ENCODE measurements at places on chromosomes 6 and 20.

- no peak for DNase-seq
These were observed 4.3 kb upstream of the GFRA4 start for GRCh38 chr20:3667434-3668037.

DNA sequence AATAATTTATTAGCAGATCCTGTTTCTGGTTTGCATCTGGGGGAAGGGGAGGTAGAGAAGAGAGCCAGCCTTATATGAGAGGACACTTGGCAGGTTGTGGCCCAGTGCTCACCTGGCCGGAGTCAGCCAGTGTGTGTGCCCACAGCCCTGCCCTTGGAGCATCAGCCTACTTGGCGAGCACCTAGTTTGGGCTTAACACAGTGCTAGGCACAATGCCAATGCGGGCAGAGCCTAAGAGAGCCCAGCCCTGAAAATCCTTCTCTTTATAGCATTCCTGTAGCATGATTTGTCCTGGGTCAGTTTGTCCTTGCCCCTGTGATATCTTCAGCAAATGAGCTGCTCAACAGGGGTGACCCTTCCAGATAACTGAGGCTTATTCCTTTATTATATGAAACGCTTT, 73.0 kb downstream of the SLX4IP start:
- DNase-seq = no peak

DNA sequence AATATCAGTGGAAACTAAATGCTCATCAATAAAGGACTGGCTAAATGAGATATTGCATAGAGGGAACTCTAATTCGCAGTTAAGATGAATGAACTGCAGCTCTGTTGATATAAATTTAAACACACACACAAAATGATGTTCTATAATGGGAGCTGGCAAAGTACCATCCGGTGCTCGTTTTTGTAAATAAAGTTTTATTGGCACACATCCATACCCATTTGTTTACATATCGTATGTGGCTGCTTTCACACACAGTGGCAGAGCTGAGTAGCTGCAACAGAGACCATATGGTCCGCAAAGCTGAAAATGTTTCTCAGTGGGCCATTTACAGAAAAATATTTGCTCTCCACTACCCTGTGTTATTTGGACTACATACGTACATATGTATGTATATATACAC, 120.7 kb downstream of the EDN3 start:
- DNase-seq = no peak

GRCh38 chr6:140064366-140064765, 689.9 kb upstream of the CITED2 start:
- DNase-seq = no peak

DNA sequence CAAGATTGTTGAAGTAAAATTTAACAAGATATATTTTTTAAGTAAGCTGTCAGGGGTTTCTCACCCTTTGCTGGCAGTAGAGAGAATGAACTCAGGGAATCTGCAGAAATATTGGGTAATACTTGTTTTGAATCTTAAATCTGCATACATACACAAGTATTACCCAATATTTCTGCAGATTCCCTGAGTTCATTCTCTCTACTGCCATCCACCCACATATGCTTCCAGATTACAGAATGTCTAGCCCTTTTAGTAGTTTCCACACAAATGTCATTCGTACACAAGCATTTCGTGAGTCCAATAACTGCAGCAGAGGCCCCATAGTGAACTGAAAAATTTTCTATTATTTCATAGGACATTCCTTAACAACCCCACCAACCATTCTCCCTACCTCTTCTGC, 69.6 kb upstream of the TNFRSF21 start:
- no peak for DNase-seq

DNA sequence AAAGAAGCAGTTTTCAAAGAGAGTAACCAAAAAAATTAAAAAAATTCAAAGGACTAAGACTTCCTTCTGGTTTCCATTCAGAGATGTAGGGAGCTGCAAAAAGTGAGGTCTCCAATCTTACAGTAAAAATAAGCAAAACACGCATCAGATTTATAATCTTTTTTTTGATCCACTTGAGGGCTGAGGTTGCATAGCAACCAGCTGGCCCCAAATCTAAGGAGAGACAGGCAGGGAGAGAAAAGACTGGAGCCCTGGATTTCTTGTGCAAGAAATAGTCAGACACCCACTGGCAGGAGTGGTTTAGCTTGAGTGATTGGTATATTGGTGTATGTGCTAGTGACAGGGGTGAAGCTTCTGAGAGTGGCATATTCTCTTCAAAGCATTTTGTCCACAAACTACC, 135.9 kb upstream of the FUT9 start:
- DNase-seq = no peak

DNA sequence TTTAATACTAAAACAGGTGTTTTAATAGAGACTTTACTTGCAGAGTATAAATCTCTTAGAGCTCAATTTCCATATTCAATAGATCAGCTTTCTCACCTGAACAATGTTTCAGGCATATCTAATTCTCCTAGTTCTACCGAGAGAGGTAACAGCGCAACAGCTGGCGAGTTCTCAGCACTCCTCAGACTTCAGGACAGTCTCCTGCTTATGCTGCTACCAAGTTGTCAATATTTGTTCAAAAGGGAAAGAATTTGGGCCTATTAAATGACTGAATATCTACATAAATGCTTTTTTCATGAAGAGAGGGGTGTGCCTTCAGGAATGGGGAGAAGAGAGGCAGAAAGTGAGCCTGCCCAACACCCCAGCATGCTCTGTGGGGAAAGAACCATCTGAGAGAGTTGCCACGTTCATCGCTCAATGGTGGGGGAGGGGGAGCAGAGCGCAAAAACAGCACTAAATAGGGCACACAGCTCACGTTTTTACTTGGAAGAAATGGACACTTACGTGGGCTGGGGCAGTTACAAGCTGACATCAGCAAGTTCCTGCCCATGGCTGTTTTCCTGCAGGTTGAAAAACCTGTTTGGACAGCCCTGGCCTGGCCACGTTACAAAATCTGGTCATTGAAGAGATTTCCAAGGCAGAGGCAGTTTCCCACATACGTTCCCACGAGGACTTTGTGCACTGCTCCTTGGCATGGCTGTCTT, 38.0 kb downstream of the EZR start:
- no peak for DNase-seq

DNA sequence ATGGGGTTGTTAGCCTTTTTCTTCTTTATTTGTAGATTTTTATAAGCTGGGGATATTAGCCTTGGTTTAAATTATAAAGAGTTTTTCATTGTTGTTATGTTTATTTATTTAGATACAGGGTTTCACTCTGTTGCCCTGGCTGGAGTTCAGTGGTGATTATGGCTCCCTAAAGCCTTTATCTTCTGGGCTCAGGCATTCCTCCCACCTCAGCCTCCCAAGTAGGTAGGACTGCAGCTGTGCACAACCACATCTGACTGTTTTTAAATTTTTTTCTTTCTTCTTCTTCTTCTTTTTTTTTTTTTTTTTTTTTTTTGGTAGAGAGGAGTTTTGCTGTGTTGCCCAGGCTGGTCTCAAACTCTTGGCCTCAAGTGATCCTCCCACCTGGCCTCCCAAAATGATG, 80.9 kb downstream of the UBE3D start:
- no peak for DNase-seq

DNA sequence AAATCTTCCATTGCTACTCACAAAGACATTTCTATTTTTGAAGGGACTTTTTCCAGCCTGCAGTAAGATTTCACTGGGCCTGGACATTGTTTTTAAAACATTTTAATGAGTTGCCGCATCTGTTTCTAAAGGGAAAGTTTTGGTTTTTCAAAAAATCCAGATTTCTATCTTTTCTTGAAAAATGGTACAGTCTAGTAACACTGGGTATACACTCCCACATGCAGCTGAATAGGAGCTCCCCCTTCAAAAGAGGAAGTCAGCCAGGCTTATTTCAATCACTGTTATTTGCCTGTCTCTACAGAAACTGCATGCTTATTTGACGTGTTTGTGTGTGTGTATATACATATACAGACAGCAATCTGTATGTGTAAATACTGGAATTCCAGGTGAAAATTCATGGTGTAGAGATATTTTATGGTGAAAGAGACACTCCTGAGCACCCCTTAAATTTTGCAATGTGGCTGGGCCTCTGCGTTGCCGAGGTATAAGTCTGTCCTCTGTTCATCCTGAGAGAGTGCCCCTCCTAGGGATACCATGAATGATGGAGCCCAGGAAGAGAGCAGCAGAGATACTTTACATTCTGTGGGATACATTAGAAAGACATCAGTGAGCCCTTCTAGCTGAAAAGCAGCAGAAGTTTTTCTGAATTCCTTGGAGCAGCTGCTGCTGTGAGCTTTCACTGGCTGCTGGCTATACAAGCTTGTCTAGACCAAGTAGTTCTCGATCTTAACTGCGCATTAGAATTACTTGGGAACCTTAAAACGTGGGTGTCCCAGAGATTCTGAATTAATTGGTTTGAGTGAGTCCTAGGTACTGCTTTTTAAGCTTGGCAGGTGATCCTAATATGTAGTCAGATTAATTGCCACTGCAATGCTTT, 12.0 kb upstream of the ABRACL start:
- DNase-seq = no peak

DNA sequence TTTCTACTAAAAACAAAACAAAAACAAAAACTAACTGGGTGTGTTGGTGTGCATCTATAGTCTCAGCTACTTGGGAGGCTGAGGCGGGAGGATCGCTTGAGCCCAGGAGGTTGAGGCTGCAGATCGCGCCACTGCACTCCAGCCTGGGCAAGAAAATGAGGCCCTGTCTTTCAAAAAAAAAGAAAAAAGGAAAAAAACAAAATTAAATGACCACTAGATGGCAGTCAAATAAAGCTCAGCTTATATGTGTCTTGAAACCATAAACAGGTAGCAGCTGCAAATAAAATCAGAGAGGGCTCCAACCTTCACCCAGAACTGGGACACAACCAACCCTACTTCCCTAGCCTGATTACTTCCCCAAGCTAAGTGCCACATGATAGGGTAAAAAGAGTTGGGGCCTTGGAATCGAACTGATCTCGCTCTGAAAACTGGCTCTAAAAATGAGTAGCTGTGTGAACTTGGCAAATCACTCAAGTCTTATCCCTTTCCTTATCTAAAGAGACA, 67.1 kb upstream of the ADGRF4 start:
- no peak for DNase-seq

GRCh38 chr6:146420255-146420654, 123.4 kb upstream of the RAB32 start:
- no peak for DNase-seq

- no peak for DNase-seq
These were observed 12.7 kb downstream of the KCNS1 start for GRCh38 chr20:45088247-45088646.

- DNase-seq = no peak
These were observed 86.8 kb downstream of the CNBD2 start for GRCh38 chr20:36055145-36055544.

- no peak for DNase-seq
These were observed 536 bp downstream of the ZFP57 start for GRCh38 chr6:29680416-29680815.

DNA sequence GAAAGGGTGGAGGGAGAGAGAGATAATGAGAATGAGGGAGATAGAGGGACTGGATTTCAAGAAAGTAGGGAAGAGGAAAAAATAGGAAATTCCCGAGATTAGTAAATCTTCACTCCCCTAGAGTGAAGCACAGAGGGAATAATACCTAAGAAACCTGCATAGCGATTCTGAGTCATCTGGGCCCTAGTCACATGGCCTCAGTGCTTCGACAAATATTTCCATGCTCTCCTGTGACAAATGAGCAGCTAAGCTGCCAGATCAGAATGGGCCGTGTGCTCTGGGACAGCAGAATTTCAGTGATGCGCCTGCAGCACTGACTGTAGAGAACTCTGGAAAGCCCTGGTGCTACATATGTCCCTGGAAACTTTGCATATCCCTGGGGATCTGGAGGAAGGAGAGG, 48.6 kb upstream of the GRIK2 start:
- no peak for DNase-seq

DNA sequence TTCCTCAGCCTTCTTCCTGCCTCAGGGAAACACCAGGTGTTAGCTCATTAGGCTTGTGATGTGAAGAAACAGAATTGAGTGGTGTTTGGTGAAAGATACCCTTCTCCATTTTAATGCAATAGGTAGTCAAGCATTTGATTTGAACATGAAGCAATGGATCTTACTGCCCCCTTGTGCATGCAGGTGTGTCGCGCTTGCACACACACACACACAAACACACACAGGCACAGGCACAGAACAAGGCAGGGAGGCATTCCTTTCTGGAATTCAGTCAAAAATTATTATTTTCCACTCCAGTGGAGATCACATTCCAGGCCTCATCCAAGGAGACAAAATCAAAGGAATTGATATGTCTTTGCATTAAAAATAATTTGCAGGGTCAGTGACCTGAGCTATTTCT, 667.0 kb upstream of the MARCKS start:
- DNase-seq = no peak

DNA sequence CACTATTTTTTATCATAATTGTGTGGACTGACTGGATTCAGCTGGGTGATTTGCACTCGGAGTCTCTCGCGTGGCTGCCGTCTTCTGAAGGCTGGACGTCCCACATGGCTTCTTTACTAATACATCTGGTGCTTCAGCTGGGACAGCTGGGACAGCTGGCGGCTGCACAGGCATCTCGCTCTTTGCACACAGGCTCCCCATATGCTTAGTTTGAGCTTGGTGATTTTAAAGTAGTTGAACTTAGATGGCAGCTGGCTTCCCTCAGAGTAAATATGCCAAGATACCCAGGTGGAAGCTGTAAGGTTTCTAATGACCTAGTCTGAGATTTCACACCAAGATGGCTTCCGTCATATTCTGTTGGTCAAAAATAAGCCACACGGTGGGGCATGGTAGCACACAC, 38.7 kb upstream of the PPP1R3G start:
- no peak for DNase-seq

- DNase-seq = no peak
These were observed 50.3 kb downstream of the MYH7B start for GRCh38 chr20:35006009-35006408.

DNA sequence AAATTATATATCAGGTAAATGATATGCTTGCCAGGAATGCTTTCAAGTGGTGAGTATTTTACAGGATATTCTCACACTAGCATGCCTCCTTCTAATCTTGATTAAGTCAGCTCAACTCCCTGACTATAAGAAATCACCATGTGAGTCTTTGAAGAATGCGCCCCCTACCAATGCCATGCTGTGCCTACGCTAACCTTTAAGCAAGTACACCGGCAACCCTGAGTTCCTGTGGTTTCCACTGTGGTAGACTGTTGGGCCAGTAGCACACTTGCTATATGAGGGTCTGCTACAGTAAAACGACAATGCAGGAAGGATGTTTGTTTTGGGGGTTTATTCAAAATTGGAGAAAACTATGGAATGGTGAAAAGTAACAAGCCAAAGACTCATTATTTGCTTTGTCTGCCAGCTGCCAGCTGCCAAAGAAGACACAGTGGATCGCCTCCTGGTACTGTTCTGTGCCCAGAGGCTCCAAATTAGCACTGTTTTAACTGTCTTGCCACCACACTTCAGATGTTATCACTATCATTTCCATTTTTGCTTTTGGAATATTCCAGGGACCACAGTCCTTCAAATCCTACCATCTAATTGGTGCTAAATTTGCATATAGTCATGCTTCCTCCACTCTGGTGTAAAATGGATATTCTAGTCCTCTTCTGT, 333.5 kb downstream of the RNGTT start:
- no peak for DNase-seq

- DNase-seq = no peak
These were observed 100.7 kb downstream of the NOL4L start for GRCh38 chr20:32484225-32484957.

- DNase-seq = no peak
These were observed 275.8 kb upstream of the PRDM1 start for GRCh38 chr6:105810105-105810921.
